ENCODE measurements at places on chromosomes 4 and X. TPM values are rescaled to one million over a fixed set of nuclear protein-coding genes. Genes with fewer than 3 reads are reported as not detected.
A peak's percentile ranks its signal among the peaks of the same experiment; 100 is the strongest.

The TSPAN6 gene
- 49.5 TPM for total RNA-seq

The SRPX2 gene
- total RNA-seq: 15.2 TPM

The HHIP gene
- total RNA-seq: 1.0 TPM

The CD99L2 gene
- 32.1 TPM for total RNA-seq

The NUDT11 gene
- 2.6 TPM for total RNA-seq

The CACNA1F gene
- total RNA-seq: 1.8 TPM

DNA sequence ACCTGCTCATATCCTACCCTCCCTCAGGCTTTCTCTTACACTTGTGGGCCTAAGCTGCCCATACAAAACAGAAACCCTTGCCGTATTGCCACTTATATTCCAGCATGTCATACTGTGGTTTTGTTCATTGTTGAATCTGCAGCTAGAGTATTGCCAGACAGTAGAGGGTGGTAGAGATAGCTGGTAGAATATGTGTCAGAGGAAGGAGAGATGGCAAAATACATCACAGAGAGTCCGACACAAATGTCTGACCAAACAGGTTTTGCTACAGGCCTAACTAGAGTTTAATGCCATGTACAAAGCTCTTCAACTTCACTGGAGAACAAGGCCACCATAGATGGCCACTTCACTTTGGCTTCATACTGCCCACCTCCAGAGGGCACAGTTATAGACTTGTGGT is 160.1 kb downstream of the EFHC2 start:
- no peak for DNase-seq
- no peak overlapping the region for H3K4me3 ChIP-seq
- no peaks in the 10 kb centered on the region for H3K36me3 ChIP-seq
- no peaks in the 10 kb centered on the region for H3K4me1 ChIP-seq
- H3K27me3 ChIP-seq: peaks cover 5% of the 10 kb centered on the region

GRCh38 chrX:39516427-39516841 is 581.3 kb downstream of the BCOR start:
- H3K36me3 ChIP-seq: no peaks in the 10 kb centered on the region
- no peaks in the 10 kb centered on the region for H3K4me1 ChIP-seq
- H3K27ac ChIP-seq: no peak overlapping the region
- H3K4me3 ChIP-seq: no peak overlapping the region

DNA sequence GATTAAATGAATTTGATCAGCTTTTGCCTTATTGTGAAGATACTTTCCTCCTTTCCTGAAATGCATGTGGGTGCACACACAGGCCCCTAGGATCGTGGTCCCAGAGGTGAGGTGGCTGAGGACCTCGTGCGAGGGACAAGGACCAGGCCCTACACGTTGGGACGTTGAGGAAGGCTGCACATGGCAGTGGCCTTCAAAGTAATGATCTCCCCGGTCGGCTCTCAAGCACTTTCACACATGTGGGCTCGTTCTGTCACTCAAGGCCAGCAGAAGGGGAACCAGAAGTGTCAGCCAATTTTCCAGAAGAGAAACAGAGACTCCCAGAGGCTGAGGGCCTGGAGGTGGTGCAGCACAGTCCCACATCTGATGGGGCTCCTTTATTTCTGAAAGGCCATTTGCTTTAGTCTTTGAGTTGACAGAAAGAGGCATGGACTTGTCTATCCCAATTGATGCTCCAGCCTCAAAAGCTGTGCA is 196.8 kb downstream of the AFAP1 start:
- no peaks in the 10 kb centered on the region for H3K4me1 ChIP-seq
- no peak for DNase-seq
- H3K27ac ChIP-seq: no peak overlapping the region
- no peak overlapping the region for H3K4me3 ChIP-seq
- no peaks in the 10 kb centered on the region for H3K36me3 ChIP-seq
- H3K27me3 ChIP-seq: no peaks in the 10 kb centered on the region

- peak; percentile 46 for DNase-seq
- H3K27ac ChIP-seq: no peak overlapping the region
- no peak overlapping the region for H3K4me3 ChIP-seq
- H3K27me3 ChIP-seq: no peaks in the 10 kb centered on the region
These were observed 7.2 kb downstream of the GTPBP6 start for GRCh38 chrX:311156-312129.

DNA sequence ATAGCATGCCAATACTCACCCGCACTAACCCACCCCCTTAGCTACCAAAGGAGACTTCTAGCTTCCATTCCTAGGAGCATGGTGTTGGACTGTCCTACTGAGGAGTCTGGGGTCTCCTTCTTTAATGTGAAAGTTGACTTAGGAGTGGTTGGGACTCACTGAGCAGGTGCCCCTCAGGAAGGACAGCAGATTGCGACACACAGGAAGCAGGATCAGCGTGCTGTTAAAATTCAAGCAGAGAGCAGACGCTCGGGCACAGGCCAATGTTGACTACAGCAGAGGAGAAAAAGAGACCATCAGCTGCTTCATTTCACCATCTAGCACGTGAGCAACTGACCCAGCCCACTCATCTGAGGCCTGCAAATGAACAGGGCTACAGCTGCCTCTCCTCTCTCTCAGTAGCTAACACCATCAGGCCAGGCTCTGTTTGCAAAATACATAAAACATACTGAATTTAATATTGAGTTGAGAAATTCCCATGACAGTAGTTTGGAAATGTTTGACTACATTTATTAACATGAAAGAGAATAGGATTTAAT is 10.8 kb downstream of the NOX1 start:
- H3K4me3 ChIP-seq: no peak overlapping the region
- H3K27me3 ChIP-seq: no peaks in the 10 kb centered on the region
- H3K4me1 ChIP-seq: no peaks in the 10 kb centered on the region
- H3K27ac ChIP-seq: no peak overlapping the region
- no peaks in the 10 kb centered on the region for H3K36me3 ChIP-seq

- no peak for DNase-seq
- no peak overlapping the region for H3K4me3 ChIP-seq
- H3K36me3 ChIP-seq: no peaks in the 10 kb centered on the region
- H3K27ac ChIP-seq: peak overlapping the region; percentile 90
- no peaks in the 10 kb centered on the region for H3K27me3 ChIP-seq
These were observed 8.7 kb downstream of the TBC1D14 start for GRCh38 chr4:6918338-6918737.

- H3K4me3 ChIP-seq: no peak overlapping the region
- H3K27me3 ChIP-seq: no peaks in the 10 kb centered on the region
- H3K4me1 ChIP-seq: no peaks in the 10 kb centered on the region
These were observed 131.6 kb downstream of the ZNF330 start for GRCh38 chr4:141352331-141352730.

- H3K4me1 ChIP-seq: no peaks in the 10 kb centered on the region
- H3K27me3 ChIP-seq: no peaks in the 10 kb centered on the region
- no peak for DNase-seq
- H3K36me3 ChIP-seq: no peaks in the 10 kb centered on the region
- no peak overlapping the region for H3K4me3 ChIP-seq
These were observed 166.6 kb upstream of the RAPGEF2 start for GRCh38 chr4:158936238-158936637.

DNA sequence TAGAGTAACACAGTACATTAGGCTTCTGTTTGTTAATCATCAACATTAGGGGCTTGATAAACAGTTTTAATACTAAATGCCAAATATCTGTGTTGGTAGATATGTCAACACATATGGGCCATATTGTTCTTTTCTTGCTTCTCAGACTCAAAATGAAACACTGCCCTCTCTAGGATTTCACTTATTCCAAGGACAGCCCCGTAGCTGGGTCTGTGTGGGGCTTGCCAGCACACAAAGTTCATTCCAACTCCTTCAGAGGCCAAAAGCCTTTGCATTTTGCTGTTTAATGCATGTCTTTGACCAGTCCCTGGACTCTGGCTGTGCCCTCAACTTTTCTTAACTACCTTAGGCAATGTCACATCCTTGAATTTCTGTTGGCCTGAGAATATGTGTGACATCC is 102.0 kb upstream of the ZNF827 start:
- DNase-seq: no peak
- H3K36me3 ChIP-seq: no peaks in the 10 kb centered on the region
- no peak overlapping the region for H3K4me3 ChIP-seq
- no peak overlapping the region for H3K27ac ChIP-seq
- H3K4me1 ChIP-seq: no peaks in the 10 kb centered on the region
- H3K27me3 ChIP-seq: no peaks in the 10 kb centered on the region

GRCh38 chr4:2623442-2623841 is 87.0 kb downstream of the FAM193A start:
- no peaks in the 10 kb centered on the region for H3K27me3 ChIP-seq
- no peaks in the 10 kb centered on the region for H3K4me1 ChIP-seq
- no peak overlapping the region for H3K27ac ChIP-seq
- H3K36me3 ChIP-seq: no peaks in the 10 kb centered on the region
- H3K4me3 ChIP-seq: no peak overlapping the region

DNA sequence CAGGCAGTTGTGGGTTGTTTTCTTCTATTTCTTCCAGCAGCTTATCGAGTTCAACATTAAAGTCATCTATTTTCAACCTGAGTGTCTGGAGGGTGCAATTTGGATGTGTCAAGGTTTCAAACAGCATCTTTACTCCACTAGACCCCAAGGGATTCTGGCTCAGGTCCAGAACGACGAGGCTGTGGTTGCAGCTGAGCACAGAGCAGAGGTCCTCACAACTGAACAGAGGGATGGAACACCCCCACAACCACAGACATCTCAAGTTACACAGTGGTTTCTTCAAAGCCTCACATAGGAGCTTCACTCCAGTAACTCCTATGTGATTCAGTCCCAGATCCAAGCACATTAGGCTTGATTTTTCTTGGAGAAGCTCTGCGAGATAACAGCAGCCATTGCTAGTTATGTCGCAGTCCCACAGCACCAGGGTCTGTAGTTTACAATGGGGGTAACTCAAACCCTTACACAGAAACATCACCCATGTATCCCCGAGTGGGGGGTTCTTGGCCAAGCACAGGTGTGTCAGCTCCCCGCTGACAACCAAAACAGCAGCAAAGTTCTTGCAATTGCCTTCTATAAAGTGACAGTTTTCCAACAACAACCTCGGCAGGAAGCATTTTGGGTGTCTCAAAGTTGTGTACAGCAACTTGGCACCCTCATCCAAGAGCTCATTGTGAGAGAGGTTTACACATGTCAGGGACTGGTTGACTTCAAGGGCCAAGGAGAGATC is 2.8 kb downstream of the NLRP2B start:
- no peak overlapping the region for H3K27ac ChIP-seq
- H3K4me1 ChIP-seq: no peaks in the 10 kb centered on the region
- H3K4me3 ChIP-seq: no peak overlapping the region

Data from breast epithelium (tissue), 4 donors.